ENCODE measurements at places on chromosomes 3 and 15.

DNA sequence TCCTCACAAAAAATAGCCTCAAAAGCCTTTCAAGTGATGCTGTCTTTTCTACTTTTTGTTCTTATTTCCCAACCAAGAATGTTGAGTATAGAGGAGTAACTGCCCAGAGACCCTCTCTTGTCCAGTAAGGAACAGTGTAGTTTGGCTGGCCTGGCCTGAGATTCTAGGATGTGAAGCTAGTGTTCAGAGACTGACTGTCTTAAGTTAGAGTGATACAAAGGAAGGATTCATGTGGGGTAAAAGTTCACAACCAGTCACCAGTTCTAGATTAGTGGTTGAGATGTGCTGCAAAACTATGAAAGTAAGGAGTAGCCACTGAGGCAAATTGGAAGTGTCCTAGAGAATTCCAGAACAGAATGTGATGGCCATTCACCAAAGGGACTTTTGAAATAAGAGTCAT is 49.1 kb downstream of the RSRC1 start:
- DNase-seq = no peak

DNA sequence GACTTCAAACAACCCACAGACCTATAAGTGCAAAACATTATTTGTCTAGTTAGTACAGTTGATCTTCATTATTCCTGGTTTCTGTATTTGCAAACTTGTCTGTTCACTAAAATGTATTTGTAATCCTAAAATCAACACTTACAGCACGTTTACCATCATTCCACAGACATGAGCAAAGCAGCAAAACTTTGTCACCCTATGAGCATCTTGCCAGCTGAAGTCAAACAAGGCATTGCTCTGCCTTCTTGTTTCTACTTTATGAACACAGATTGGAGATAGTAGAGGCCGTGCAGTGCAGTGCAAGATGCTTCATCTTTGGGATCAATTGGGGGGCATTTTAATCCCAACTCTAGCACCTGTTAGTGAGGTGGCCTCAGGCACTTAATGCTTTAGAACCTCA is 202.1 kb downstream of the NLGN1 start:
- no peak for DNase-seq

DNA sequence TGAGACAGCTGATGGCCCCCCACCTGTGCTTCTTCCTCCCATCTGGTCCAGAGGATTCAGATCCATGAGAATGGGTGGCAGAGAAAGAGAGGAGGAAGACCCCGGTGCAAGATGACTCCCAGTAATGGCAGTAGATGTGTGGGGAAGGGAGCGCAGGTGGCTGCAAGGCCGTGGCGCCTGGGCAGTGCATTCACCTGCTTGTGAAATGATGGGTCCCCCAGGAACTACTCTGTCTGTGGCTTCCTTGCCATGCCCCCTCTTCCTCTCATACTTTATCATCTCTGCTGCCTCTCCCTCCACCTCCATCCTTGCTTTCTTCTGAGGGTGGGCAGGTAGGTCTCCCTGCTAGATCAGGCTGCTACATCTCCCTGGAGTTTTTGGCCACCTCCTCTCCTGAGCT is 23.3 kb downstream of the ZNF710 start:
- DNase-seq = no peak

- DNase-seq = no peak
Observed at GRCh38 chr15:51083641-51084166, 11.0 kb downstream of the TNFAIP8L3 start.

- no peak for DNase-seq
Observed at GRCh38 chr3:172530566-172530965, 7.3 kb upstream of the TNFSF10 start.

GRCh38 chr3:167738037-167738436 is 2.5 kb downstream of the SERPINI1 start:
- DNase-seq = no peak

GRCh38 chr15:80060356-80061006 is 1.0 kb downstream of the ZFAND6 start:
- no peak for DNase-seq

- no peak for DNase-seq
Observed at GRCh38 chr15:33872416-33873106, 95.7 kb upstream of the CHRM5 start.

- no peak for DNase-seq
Observed at GRCh38 chr3:38454178-38454883, 641 bp downstream of the ACVR2B start.

DNA sequence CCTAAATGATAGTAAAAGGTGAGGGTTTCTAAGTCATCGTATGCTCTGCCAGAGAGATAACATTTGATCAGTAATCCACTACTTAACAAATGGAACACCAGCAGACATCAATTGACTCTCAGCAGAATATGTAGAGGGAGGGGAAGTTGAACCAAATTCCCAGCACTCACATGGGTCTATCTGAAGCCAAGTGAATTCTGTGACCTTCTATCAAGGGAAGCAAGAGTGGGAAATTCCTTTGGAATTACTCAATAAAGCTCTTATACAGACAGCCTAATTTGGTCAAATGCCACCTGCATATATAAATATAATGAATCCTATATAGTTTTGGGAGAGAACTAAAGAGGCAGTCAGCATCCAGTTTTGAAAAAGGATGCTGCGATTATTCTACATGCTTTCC is 15.8 kb upstream of the KCNMB2 start:
- no peak for DNase-seq

- no peak for DNase-seq
Observed at GRCh38 chr3:135217730-135218129, 422.7 kb downstream of the EPHB1 start.

- DNase-seq = no peak
Observed at GRCh38 chr15:78065284-78065872, 12.1 kb downstream of the TBC1D2B start.

- DNase-seq = no peak
Observed at GRCh38 chr3:100072326-100073048, 41.8 kb downstream of the FILIP1L start.

- no peak for DNase-seq
Observed at GRCh38 chr3:69941037-69941436, 58.5 kb upstream of the SAMMSON start.

GRCh38 chr15:81534124-81534523 is 160.1 kb upstream of the TMC3 start:
- no peak for DNase-seq

DNA sequence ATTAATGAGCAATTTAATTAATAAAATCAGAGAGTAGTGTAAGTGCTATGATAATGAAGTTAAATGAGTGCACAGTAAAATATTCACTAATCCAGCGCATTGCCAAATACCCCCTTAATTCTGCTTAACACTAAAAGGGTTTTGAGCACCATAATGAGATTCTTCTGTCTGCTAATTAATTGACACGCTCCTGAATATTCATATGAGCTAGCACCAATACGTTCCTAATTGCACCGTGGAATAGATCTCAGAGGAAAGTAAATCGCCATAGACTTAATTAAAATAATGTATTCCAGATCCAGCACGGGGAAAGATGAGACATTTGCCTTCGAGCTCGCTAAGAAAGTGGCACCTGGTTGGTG is 9.6 kb upstream of the FOXB1 start:
- DNase-seq = no peak

DNA sequence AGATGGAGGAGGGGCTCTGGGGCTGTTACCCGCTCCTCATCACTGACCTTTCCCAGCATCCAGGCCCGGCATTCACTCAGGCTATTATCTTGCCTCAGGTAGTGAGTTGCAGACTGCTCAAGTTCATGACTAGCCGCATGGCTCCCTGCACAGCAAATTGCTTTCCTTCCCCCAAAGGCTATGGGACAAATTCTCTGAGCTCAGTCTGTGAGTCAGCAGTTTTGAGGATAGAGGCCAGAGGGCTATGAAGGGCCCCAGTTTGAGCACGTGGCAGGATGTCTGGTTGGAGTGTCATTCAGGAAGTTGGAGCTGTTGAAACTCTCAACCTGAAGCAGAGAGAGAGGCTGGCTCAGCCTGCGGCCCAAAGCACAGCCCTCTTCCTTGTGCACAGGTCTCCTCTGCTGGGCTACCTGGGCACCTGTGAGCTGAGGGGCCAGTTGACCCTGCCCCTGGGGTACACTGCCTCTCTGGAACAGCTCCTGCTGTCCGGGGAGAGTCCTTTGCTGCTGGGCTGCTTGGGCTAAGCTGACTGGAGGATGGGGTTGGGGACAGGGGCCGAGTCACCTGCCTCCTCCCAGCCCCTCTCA is 7.9 kb downstream of the FAH start:
- no peak for DNase-seq

GRCh38 chr3:11389386-11390268 is 117.4 kb downstream of the ATG7 start:
- DNase-seq = no peak

DNA sequence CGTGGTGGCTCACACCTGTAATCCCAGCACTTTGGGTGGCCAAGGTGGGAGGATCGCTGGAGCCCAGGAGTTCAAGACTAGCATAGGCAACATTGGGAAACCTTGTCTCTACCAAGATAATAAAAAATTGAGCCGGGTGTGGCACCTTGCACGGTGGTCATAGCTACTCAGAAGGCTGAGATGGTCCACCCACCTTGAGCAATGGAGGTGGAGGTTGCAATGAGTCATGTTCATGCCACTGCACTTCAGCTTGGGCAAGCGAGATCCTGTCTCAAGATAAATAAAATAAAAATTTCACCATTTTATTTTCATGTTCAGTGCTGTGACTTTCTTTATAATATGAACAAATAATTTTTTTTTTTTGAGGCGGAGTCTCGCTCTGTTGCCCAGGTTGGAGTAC is 12.5 kb downstream of the MAPK6 start:
- DNase-seq = no peak

DNA sequence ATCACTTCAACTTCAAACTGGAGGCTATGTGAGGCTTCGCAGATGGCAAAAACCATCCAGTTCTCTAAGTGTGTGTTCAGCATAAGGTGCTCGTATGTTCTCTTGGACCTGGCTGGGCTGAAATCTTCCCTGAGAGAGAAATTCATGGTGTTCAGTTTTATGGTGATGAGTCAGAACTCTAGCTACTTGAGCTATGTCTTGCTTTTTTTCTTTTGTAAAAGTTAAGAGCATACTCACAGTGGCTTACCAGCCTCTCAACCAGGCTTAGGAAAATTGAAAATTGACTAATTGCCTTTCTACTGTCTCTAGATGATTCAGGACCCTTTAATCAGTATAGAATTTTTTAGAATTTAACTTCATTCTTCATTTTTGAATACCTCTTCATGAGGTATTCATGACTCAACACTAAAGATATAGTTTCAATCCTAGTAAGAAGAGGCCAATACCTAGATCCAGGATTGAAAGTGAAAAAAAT is 617.5 kb downstream of the TBL1XR1 start:
- no peak for DNase-seq

- no peak for DNase-seq
Observed at GRCh38 chr3:152405915-152406802, 137.4 kb downstream of the MBNL1 start.

- DNase-seq = no peak
Observed at GRCh38 chr3:157582637-157582973, 79.4 kb upstream of the VEPH1 start.

GRCh38 chr3:11668243-11669235 is 24.8 kb upstream of the VGLL4 start:
- DNase-seq = no peak

DNA sequence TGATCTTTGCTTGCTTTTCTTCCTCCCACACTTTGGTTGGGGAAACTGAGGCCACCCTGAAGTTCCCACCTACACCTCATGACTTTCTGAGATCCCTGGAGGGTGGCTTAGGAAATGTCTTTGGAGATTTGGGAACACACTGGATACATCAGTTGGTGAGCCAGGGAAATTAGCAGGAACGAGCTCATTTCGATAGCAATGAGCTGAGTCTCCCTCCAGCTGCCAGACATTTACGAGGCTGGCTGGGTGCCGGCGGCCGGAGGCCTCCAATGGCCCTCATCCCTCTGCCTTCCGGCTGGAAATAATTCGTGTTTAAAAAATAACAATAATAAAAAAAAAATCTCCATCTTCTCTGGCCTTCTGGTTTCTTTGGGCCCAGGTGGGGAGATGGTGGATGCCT is 38.8 kb downstream of the SMAD6 start:
- no peak for DNase-seq

DNA sequence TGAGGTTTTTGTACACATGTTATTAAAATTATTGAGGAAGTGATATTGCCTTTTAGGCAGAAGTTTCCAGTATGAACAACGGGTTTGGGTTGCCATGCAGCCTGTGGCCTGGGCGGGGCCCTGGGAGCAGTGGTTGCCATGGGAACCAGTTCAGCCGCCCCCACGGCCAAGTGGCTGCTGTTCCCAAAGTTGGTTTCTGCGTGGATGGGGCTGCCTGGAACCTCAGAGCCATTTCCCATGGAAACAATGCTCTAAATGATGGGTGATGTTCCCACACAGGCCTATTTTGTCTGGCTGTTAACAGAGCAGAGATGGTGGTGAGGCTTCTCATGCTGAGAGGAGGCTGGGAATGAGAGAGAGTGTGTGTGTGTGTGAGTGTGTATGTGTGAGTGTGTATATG is 19.5 kb downstream of the MRAS start:
- no peak for DNase-seq

DNA sequence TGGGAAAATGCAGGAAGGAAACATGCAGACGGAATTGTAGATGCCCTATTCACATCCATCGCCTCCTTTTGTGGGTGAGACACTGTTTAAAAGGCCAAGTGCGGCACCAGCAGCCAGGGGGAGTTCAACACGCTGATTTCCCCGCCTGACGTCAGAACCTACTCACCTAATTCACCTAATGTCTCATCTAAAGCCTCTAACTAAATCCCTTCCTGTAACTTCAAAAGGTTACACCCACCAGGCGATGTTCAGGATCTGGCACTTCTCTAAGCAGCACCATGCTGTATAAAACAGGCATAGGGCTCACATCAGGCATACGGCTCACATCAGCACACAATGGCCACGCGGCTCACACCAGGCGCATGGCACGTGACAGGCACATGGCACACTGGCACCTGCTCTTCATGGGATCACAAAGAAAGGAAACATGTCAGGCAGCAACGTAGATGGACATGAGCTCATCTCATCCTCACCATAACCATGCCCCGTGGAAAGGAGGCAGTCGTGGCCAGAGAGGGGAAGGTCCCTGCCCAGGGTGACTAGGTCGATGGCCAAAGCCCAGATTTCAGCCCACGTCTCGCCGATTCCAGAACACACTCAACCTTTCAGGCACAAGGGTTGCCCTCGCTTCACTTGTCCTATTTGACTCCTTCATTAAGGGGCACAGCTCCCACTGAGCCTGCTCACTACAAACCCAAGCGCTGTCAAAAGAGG is 21.7 kb downstream of the XXYLT1 start:
- DNase-seq = no peak
